BJ (cell line): ENCODE measurements at places on chromosomes 11 and 22. TPM values are rescaled to one million over a fixed set of nuclear protein-coding genes. Genes with fewer than 3 reads are reported as not detected.

The C11orf97 gene
- not detected in 2 replicates for polyA plus RNA-seq

- DNase-seq, result no peak
Observed at GRCh38 chr11:72300268-72300667, 56.3 kb upstream of the PHOX2A start.

- no peak for DNase-seq
Observed at GRCh38 chr11:1733716-1734640, 16.4 kb downstream of the IFITM10 start.

The MFNG gene
- polyA plus RNA-seq, result not detected in 2 replicates

The OR52N1 gene
- polyA plus RNA-seq, result not detected in 2 replicates

The ARFGAP2 gene
- 44.8 and 58.1 TPM in 2 replicates for polyA plus RNA-seq

- DNase-seq, result no peak
Observed at GRCh38 chr22:17917490-17917983, 106.8 kb downstream of the MICAL3 start.

DNA sequence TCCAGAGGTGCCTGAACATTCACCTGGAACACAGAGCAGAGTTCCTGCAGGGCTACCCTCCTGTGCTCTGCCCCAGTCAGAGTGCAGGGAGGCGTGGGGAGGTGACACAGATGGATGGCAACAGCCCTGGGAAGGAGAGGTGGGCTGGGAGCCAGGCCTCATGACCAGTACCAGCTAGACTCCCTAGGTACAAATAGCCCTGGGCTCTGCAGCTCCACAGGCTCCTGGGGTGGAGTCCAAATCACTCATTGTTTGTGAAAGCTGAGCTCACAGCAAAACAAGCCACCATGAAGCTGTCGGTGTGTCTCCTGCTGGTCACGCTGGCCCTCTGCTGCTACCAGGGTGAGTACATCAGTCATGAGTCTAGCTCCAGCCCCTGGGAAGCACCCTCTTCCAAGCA lies at the start of gene SCGB1D2:
Gene SCGB1D2, plus strand, starts transcription at position 219 of the 400 bp plus-strand sequence. Its CDS starts 69 bp downstream, at position 288.
- DNase-seq, result no peak

GRCh38 chr11:117230286-117230961 lies 1.4 kb downstream of the PCSK7 start:
- DNase-seq, result no peak

DNA sequence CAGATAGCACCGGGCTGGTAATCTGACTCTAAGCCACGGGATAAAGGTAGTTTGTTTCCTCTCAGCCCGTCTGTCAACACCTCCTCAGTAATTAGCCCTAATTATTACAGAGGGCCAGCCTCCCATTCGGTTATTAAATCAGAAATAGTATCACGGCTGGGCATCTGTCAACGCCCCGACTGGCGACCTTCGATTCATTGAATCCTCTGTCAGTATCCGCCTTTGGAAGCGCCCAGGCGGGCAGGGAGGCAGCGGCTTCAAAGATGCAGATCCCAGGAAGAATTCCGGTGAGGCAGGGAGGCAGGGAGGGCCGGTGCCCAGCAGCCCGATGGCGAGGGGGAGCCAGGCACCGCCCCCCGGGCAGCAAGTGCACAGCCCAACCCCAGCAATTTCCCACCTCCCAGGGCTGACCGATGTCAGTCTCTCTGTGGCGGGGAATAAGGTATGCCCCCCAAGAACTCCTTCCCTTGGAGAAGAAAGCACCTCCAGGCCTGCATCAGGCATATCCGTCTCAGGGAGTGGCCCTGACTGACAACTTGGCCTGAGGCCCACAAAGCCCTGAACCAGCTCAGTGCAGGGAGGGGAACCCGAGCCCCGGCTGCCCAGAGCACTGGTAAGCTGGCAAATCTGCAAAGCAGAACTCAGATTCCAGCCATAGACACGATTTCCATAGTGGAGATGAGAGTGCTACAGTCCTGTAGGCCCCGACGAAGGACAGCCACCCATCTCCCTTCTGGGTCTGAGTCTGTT lies 11.4 kb downstream of the GNB1L start:
- no peak for DNase-seq

The TP53I11 gene
- 22.2 and 29.6 TPM in 2 replicates for polyA plus RNA-seq

- no peak for DNase-seq
Observed at GRCh38 chr11:64522843-64523380, 68.1 kb upstream of the SLC22A12 start.
